ENCODE measurements at places on chromosomes 5 and 9. TPM values are rescaled to one million over a fixed set of nuclear protein-coding genes. Genes with fewer than 3 reads are reported as not detected.

DNA sequence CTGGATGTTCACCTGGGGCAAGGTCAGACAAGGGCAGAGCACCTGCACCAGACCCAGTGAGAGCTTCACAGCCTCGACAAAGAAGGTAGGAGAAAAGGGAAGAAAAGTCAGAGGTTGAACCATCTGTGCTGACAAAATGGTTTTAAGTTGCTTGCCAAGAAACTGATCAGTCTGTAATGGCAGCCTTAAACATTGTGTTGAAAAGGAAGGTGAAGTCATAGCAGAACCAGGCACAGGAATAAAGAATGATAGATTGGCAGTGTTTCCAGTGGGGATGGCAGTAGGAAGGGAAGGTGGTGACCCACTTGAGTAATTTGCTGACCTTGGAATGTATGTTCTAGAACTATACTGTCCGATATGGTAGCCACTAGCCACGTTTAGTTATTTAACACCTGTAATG, 34.2 kb downstream of the HTR4 start:
- ATAC-seq = no peak

GRCh38 chr5:61486476-61486875, 154.4 kb downstream of the ZSWIM6 start:
- ATAC-seq = no peak

GRCh38 chr5:124698770-124699169, 47.7 kb downstream of the ZNF608 start:
- ATAC-seq = no peak

- peak; percentile 85 for ATAC-seq
Measured at GRCh38 chr5:40831346-40832210, 3.4 kb downstream of the RPL37 start.

- no peak for ATAC-seq
Measured at GRCh38 chr9:86141843-86142242, 42.5 kb upstream of the GOLM1 start.

GRCh38 chr9:123825342-123826060, 104.4 kb downstream of the DENND1A start:
- no peak for ATAC-seq

DNA sequence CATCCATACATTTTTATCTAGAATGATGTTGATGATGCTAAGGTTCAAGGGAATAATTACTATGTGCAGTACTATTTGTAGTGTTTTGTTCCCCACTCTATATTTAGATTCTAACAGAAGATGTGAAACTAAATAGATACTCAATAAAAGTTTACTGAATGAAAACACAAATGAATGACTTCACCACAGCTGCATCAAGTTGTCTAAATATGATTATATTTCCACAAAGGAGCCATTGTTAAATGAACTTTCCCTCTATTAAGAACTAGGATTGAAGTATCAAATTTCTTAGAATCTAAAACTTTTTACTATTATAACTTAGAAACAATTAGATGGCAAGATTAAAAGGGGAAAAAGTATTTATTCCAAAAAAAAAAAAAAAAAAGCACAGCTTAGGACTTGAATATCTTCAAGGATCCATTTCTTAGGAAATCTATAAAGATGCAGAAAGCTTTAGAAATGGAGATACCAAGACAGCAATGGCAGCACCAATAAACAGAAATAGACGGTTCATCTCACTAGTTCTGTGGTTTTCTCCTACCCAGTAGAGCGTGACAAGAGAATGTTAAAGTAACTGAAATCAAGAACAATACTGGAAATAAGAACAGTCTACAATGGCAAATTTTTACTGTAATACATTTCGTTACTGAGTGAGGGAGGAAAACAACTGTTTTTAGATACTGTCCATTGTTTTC, 347.6 kb downstream of the EBF1 start:
- ATAC-seq = no peak

- no peak for ATAC-seq
Measured at GRCh38 chr9:83167126-83167525, 104.2 kb upstream of the RASEF start.

- no peak for ATAC-seq
Measured at GRCh38 chr9:74949859-74950855, 2.6 kb downstream of the C9orf40 start.

DNA sequence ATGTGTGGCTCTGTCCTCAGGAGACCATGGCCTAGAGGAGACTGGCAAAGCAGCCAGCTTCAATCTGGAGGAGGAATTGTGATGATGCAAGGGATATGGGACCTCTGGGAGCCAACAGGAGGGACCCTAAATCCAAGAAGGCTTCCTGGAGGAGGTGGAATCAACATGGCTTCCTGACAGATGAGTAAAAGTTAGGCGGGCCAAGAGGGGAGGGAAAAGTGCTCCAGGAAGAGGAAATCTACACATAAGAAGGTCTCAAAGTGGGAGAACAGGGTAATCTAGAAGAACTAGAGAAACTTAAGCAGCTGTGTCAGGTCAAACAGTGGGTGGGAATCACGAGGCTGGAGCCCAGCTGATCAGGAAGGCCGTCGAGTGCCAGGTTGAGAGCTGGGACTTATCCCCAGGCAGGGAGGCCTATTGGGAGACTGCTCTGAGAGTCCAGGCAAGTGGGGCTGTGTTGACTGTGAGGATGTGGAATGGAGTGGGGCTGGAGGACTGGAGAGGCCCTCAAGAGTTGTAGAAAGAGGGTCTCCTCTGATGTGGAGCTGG, 119.1 kb downstream of the C9orf50 start:
- ATAC-seq = no peak

- ATAC-seq = no peak
Measured at GRCh38 chr9:136059851-136060670, 35.0 kb downstream of the NACC2 start.

DNA sequence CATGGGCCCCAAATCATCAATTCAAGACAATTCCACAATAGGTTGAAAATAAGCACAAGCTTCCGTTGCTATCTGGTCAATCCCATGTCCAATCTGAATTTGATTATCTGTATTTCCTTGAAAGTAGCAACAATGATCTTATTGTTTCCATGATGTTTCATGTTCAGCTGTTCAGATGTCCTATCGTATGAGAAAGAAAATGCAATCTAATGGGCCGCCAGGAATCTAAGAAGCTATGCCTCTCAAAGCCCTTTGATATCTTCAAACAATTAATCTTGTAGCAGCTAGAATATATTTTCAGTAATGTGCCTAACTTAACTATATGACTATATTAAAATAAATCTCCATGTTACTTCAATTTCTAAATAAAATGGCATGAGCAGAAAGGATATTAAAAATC, 32.1 kb upstream of the ALDOB start:
- ATAC-seq = no peak

GRCh38 chr9:108444400-108445358, 411.1 kb downstream of the ACTL7B start:
- ATAC-seq = no peak

DNA sequence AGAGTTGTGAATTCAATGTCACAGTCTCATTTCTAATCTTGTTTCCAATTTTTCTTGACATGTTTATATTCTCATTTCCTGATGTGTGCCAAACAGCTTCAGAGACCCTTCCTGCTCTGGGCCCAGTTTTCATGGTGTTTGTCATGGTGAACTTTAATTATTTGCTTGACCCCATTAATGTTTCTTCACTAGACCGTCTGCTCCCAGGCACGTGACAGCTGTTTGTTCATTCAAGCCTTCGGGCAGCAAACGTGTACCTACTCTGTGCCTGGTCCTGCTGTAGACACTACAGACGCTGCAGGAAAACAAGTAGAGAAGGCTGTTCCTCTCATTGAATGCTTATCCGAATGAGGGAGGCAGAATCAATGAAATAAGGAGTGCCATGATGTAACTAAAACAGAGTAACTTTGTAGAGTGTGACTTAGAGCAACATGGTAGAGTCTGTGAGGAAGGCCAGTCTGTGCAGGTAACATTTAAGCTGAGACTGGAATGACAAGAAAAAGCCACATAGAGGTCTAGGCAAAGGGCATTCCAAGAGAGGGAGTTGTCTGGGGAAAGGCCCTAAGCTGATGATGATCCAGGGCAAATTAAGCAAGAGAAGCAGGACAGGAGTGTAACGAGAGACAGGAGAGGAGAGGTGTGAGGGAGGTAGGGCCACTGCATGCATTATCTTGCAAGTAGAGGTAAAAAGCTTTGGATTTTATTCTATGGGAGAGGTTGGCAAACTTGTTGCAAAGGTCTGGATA, 191.4 kb downstream of the SEMA5A start:
- no peak for ATAC-seq

DNA sequence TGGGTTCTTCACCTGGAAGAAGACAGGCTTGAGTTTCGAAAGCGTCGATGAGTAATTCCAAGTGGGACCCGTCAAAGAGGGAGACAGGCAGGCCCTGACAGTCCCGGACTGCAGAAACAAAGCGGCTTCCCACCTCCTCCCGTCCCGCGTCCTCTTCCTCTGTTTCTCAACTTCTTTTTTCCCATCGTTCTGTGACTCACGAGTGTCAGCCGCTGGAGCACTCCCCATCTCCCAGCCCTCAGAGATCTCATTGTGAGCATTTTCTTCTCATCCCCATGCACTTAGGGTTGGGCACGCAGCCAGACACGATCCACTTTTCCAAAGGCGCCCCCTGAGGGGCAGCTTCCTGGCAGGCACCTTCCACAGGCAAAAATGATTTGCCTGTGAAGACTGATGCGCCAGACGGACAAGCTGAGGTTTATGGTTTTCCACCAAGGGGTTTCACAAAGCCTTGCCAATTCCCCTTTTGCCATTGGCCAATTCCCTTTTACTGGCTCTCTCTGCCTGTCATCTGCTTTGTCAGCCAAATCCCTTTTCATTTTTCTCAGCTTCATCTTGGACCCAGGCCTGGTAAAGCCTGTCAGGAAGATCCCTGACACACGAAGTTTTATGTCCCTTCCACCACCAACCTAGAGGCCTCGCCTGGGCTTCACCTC, 86.5 kb upstream of the ANKRD55 start:
- ATAC-seq = no peak

DNA sequence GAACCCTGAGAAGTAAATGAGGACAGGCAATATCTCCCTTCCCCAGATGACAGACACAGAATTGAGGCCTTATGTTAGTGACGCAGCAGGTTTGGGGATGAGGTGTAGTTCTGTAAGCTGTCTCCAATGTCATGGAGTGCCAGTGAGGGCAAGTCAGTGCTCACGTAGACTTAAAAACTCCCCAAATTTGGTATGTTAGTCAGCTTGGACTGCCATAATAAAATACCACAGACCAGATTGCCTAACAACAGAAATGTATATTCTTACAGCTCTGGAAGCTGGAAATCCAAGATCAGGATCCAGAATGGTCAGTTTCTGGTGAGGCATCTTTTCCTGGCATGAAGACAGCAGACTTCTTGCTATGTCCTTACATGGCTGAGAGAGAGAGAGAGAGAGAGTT, 14.9 kb downstream of the FOXI1 start:
- ATAC-seq = no peak

GRCh38 chr9:16718296-16718695, 152.2 kb downstream of the BNC2 start:
- no peak for ATAC-seq

DNA sequence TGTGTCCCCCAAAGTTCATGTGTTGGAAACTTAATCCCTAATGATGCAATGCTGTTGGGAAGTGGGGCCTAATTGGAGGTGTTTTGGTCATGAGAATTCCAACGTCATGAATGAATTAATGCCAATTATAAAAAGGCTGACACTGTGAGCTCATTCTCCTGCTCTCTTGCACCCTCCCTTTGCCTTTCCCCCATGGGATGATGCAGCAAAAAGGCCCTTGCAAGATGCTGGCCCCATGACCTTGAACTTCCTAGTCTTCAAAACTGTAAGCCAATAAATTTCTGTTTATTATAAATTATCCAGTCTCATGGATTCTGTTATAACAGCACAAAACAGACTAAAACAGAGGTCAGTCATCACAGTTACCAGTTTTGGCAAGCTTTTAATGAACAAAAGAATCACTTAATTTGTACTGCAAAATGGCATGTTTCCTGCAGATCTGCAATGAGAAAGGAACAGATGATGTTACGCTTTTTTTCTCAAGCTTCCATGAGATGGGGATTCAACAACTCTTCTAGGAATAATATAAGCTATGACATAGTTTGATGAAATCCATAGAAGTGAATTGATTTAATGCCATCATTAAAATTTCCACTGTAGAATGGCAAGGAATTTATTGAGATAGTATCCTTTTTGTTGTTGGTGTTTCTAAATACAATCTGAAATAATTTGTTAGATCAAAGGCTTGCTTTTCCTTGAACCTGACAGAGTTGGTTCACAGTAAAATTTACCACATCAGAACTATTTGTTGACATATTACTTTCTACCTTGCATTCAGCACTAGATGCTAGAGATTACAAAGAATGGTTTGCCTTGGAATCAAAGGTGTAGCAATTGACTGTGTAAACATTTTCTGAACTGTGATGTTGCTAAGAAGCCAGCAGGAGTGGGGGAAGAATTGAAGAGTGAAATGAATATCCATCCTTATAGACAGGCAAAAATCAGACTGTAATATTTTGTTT, 29.3 kb upstream of the RFK start:
- ATAC-seq = peak; percentile 43

GRCh38 chr5:36450229-36451014, 148.7 kb upstream of the RANBP3L start:
- ATAC-seq = no peak

- ATAC-seq = no peak
Measured at GRCh38 chr9:38478211-38478610, 54.0 kb upstream of the IGFBPL1 start.

WDR38 gene
- not detected for total RNA-seq

FST gene
- not detected for total RNA-seq

PCDHGC3 gene
- not detected for total RNA-seq

SCGB3A1 gene
- total RNA-seq = not detected

NDST1 gene
- 0.48 TPM for total RNA-seq

NEUROG1 gene
- not detected for total RNA-seq

ELAVL2 gene
- not detected for total RNA-seq

FOXD4L3 gene
- 0.16 TPM for total RNA-seq

ZCCHC9 gene
- 34.9 TPM for total RNA-seq

WHRN gene
- total RNA-seq = 4.0 TPM
